ENCODE measurements at places on chromosomes 5 and 9.

- DNase-seq: no peak
Measured at GRCh38 chr5:65803699-65804391, 81.8 kb downstream of the NLN start.

DNA sequence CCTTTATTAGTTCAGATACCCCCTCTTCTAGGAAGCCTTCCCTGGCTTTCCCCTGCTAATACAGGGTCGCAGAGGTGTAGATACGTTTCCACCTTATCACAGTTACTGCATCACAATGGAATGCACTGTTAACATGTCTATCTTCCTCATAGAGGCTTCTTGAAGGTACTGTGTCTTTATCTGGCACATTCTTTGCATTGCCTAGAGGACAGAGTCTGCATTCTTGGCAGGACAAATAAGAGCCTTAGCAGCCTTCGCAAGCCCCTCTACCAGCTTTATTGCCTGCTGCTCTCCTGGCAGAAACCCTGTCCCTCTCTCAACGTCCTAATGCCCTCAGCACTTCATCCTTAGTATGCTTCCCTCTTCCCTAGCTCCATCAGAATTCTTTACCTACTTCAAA is 31.6 kb downstream of the SLC1A3 start:
- DNase-seq: no peak

- DNase-seq: no peak
Measured at GRCh38 chr9:114110180-114110579, 11.1 kb upstream of the KIF12 start.

GRCh38 chr5:120759587-120759986 is 295.5 kb downstream of the PRR16 start:
- DNase-seq: no peak

GRCh38 chr5:143470120-143470519 is 66.6 kb upstream of the NR3C1 start:
- DNase-seq: no peak

DNA sequence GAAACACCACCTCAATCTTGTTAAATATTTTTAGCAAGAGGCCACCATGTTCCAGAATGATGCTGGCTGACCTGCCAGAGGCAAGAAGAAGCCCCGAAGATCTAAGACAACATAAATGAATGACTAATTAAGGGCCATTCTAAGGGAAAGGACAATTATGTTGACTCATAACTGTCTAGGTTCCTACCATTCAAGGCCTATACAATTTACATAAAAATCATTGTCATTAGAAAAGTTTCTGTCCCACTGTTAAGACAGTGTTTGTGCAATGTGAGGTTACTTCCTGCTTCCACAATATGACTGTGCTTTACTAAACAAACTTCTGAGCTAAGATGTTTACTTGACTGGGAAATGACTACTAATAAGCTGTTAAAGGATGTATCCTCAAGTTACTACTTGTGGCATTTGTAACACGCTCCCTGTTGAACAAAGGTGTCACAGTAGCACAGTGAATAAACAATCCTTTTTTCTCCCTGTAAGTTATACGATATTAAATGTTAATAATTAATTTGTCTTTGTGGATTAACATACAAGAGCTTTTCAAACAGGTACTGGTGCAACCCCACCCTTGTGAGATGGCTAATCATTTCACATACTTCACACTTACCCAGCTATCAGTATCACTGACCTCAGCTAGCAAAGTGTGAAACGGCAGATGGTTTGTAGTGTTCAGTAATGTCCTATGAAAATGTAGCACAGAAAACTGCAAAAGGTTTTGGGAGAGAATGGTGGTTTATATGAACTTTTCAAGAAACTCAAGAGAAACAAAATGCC is 195.8 kb downstream of the EFNA5 start:
- no peak for DNase-seq

DNA sequence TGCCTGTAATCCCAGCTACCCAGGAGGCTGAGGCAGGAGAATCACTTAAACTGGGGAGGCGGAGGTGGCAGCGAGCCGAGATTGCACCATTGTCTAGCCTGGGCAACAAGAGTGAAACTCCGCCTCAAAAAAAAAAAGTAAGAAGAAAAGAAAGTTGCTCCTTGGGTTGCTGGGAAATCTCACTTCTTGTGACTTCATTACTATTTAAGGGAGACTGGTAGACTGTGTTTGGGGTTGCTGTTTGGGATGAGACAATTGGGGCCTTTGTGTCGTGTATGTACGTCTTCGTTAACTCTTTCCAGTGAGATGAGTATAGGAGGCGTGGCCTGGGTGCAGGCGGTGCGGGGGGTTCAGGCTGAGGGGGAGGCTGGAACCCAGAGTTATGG is 11.6 kb downstream of the NDST1 start:
- DNase-seq: no peak

GRCh38 chr5:139226131-139226530 is 28.0 kb upstream of the SIL1 start:
- no peak for DNase-seq

- DNase-seq: peak; percentile 81
Measured at GRCh38 chr5:146533260-146533857, 17.4 kb upstream of the GPR151 start.

- DNase-seq: no peak
Measured at GRCh38 chr5:131406975-131407638, 143.3 kb downstream of the CDC42SE2 start.
